ENCODE measurements at places on chromosomes 6 and 20.

- no peak for DNase-seq
Measured at GRCh38 chr20:45329497-45330319, 18.5 kb downstream of the SDC4 start.

DNA sequence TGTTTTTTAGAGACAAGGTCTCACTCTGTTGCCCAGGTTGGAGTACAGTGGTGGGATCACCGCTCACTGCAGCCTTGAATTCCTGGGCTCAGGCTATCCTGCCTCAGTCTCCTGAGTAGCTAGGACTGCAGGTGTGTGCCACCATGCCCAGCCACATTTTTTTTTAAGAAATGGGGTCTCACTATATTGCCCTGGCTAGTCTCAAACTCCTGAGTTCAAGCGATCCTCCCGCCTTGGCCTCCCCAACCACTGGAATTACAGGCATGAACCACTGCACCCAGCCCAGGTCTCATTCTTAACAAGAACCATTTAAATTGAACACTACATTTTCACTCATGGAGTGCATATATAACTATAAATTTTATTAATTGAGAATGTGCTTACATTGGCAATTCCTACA lies 20.5 kb downstream of the RPF2 start:
- DNase-seq = no peak

DNA sequence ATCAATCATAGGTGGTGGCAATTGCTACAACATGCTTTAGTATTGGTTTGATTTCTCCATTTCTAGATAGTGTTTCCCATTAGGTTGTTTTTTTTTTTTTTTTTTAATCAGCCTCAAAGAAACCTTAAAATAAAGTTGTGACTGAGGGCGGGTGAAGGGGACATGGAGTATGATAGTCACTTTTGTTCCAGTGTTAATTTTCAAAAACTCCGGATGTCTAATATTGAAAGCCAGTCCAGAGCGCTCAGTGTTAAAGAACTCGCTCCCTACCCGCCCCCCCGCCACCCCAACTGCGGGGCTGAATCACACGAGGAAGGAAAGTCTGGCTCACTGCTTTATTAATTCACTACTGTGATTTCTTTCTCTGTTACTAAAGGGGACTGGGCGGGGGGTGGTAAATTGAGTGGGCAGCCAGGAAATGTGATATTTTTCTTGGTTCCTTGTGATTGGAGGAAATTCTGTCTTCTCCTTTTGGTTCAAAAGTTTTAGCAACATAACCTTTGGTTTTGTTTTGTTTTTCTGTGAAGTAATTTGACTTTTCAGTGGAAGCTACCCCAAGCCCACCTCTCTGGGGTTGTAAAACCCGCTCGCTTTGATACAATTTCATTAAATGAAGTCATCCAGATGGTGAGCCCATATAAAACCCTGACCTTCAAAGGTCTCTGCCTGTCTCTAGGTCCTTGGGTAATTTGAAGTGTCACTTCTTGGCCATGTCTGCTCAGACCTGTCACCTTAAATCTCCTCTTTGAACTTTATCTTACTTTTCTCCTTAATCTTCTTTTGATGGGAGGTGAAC lies 38.0 kb downstream of the TNFAIP3 start:
- DNase-seq = no peak

DNA sequence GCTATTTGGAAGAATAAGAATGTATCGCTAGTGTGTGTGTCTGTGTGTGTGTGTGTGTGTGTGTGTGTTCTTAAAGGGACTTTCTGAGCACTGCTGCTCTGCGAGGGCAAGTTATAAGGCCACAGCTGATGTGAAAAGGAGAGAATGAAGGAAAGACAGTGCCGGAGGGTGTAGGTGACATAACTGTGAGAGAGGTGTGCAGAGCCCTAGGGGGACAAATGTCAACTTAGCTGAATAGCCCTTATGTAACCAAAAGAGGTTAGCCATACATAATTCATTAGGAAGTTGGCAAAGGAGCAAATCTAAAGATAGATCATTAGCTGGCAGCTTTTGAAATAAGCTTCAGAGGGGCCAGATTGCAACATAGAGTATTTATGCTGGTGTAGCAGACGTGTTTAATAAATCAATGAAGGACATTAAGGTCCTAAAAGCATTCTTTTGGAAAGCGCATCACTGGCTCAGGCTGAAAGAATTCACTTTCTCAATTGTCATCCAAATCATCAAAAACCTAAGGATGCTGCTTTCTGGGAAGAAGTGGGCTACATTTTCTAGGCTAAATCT lies 81.0 kb downstream of the NDUFAF5 start:
- no peak for DNase-seq

DNA sequence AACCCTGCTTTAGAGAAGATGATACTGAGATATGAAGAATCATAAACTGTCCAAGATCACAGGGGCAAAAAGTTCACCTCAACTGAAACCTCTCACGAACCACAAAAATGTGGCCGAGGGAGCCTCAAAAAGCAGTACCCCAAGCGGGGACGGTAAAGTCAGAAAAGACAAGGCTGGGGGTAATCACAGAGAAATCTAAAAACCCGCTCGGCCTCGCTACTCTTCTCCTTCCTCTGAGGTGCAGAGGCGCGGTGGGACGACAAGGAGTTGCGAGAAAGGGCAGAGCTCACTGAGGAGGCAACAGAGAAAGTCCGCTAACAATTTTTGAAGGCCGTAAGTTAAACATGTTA lies 356 bp upstream of the IRAK1BP1 start:
- DNase-seq = no peak

DNA sequence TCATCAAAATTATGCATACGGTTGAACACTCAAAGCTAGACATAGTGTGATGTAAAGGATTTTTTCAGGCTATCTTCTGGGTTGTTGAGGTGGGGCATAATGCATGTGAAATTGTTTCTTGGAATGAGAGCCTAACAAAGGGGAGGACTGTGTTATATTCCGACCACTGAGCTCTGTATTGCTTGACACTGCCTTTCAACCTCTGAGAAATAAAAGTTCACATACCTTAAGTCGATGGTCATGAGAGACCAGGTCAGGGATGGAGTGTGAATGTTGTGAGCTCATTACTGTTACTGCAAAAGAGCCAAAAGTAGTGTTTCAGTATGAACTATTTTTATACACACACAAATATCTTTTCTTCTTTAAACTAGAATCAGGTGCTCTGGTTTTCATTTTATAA lies 5.0 kb downstream of the PFDN4 start:
- no peak for DNase-seq

- DNase-seq = no peak
Measured at GRCh38 chr6:56026455-56027180, 151.2 kb upstream of the BMP5 start.

- DNase-seq = peak; percentile 42
Measured at GRCh38 chr6:114216789-114217467, 125.9 kb downstream of the HS3ST5 start.
